ENCODE measurements at places on chromosomes 5 and 9.

GRCh38 chr9:137130176-137130755 lies 8.7 kb upstream of the GRIN1 start:
- no peak for DNase-seq

- DNase-seq, result no peak
These were observed 330.2 kb downstream of the OSTF1 start for GRCh38 chr9:75418518-75418917.

GRCh38 chr9:85199866-85200495 lies 530.5 kb downstream of the NTRK2 start:
- DNase-seq, result no peak

DNA sequence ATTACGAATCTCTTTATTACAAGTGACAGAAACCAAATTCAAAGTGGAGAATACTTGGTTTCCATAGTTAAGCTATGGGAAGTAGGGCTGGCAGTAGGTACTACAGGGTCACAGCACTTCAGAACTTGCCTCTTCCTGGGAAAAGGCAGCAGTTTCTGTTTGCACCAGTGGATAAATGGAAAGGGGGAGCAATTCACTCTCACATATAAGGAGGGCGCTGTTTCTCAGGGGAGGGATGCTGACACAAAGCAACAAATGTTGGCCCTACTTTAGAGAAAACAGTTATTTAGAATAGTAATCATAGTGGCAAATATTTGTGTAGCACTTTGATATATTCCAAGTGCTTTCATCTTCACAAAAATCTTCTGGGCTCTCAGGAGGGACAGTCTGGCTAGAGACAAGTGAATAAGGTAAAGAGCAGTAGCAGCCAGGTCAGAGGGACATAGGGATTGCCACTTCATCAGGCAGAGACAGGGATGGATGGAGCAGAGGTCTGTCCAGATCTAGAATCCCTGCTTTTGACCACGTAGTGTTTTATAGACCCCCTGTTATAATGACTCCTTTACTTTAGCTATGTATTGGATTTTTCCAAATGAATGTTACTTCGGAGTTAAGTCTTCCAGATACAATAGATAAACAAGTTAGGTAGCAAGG lies 554.8 kb upstream of the SGCD start:
- DNase-seq, result no peak

DNA sequence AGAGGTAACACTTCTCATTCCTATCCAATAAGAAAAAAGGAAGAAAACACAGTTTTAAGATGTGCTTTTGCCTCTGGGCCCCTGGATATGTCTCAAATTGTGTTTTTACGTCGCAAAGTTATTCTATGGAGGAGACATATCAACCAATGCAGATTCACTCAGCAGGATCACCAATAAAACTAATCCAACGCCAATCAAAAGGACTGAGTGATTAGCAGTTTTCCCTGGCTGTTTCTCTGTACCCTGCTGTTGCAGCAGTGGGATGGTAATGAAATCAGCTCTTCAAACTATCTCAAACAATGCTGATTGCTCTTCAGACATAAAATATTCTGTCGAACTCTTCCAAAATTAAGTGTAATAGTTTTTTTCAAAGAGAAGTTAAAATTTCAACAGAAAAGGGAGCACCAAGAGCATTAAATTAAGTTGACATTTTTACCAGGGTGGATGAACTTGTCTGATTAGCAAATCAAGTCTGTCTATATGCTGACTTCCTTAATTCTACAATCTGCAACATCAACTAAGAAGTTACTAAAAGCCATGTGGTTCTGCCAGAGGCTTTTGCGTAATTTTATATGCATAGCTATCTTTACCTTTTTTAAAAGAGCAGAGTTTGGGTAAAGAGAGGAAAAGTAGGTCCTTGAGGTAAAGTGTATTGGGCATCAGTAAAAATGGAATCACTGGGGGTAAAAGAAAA lies 9.7 kb upstream of the HK3 start:
- no peak for DNase-seq

GRCh38 chr9:131923766-131924165 lies 155.9 kb downstream of the MED27 start:
- no peak for DNase-seq

- DNase-seq, result no peak
These were observed 68.2 kb upstream of the NR4A3 start for GRCh38 chr9:99753436-99753835.

DNA sequence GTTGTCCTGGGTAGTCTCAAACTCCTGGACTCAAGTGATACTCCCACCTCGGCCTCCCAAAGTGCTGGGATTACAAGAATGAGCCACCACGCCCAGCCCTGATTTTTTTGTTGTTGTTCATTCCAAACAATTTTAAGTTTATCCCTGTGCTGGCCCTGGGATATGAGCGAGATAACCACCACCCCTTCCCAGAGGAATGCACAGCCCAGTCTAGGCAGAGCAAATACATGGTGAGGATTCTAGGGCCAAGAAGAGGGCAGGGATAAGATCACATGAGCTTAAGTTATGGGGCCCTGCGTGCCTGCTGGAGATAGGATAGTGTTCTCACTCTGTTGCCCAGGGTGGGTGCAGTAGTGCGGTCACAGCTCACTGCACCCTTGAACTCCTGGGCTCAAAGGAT lies 21.0 kb upstream of the TOR1B start:
- no peak for DNase-seq

DNA sequence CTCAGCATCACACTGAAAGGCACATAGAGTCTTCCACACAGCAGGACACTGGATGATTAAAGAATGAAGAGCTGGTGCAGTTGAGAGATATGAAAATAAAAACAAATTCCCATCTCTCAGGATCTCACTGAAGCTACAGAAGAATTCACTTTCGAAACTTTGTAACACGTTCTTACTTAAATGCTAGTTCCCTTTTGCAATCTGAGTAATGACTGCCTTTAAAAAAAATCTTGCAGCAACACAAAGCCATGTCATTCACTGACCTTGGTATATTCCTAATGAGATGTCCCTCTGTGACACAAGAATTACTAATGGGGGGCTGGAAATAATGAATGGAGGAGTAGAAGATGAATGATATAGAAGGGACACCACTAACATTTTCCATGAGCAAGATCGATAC lies 201.8 kb downstream of the GLIS3 start:
- DNase-seq, result no peak

GRCh38 chr9:134285215-134285845 lies 40.9 kb upstream of the RXRA start:
- no peak for DNase-seq

- no peak for DNase-seq
These were observed 540.9 kb upstream of the SGCD start for GRCh38 chr5:155786108-155786507.

DNA sequence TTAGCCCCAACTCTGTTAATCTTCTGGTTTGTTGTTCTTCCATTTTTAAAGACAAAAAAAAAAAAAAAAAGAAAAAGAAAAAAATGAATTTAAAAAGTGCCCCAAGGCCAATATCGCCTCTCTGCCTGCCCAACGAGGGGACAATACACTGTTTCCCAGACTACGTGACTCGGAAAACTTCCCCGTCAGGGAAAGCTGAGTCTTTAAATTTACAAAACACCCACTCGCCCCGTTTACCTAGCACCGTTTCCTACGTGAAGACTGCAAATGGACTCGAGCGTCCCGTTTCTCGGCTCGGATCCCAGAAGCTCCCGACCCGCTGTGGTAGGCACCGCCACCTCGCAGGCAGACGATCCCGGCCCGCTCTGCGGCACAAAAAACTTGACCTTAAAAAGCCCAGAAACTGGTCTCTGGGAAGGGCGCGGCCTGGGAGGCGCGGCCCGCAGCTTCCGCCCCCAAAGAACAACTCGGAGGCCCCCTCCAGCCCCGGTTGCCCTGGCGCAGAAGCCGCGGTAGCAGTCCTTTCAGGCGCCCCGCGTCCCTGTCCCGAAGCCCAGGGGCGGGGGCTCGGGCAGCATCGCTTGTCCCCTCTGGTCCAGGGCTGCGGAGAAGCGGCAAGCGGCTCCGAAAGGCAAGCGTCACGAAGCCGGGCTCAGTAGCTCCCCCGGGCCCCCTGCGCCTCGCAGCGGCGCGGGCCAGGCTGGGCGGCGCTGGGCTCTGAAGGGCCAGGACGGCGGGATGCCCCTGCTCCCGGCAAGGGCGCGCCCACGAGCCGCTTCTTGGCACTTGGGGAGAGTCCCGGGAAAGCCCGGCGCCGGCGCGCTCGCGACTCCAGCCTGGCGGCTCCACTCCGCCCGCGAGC lies at the start of gene GCNT4:
TSS of gene GCNT4 (minus strand) at position 367 of the 862 bp plus-strand sequence. CDS start 22,521 bp downstream, outside the sequence.
- DNase-seq, result peak; percentile 16

- peak; percentile 57 for DNase-seq
These were observed 12.7 kb upstream of the CCL27 start for GRCh38 chr9:34675048-34675714.

GRCh38 chr5:127967323-127967982 lies 116.1 kb upstream of the SLC12A2 start:
- no peak for DNase-seq

DNA sequence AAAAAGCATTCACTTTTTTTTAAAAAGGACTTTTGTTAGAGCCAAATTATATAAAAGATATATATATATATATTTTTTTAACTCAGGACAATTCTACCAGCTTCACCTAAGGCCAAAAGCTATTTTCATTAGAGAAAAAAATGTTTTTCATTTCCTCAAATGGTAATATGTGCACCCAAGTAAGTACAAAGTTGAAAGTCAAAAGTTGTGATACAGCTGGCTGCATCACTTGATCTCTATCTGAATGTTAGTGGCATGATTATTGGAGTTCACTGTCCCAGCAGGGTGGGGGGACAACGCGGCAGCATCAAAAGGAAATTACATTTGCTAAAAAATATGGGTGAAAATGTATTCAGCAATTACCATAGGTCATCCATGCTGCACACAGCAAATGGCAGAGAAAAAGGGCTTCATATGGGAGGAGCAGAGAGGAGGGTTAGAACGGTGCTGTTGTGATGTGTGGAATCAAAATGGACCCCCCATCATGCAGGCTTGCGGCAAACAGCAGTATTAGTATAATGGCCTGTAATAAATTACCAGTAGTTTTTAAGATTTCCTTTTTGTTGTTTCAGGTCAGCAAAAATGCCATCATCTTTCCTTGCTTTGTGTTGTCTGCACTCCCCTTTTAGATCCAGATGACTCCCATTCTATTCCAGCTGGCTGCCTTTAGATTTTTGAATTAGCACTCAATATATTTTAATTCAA lies 253.7 kb downstream of the MAT2B start:
- DNase-seq, result no peak

GRCh38 chr9:93950619-93951601 lies 4.2 kb downstream of the BARX1 start:
- DNase-seq, result no peak

DNA sequence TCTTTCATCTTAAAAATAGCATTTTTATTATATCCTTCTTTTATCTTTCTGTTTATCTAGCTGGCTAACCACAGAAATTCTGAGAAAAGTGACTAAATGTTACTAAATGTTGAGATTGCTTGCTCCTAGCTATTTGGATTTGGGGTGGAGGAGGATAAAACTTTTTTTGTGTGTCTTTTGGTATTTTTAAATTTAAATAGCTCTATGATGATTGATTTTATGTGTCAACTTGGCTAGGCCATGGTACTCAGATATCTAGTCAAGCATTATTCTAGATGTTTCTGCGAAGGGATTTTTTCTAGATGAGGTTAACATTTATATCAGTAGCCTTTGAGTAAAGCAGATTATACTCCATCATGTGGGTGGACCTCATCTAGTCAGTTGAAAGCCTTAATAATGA lies 75.0 kb downstream of the GCNT1 start:
- DNase-seq, result no peak
